Activated naive CD4-positive, alpha-beta T cell treated with anti-CD3 and anti-CD28 coated beads, Interleukin-2, amount 10 ng/mL, durations not matched to agents 7 days and 5 days (primary cell): ENCODE measurements at places on chromosomes 12 and 14.
A peak's percentile ranks its signal among the peaks of the same experiment; 100 is the strongest.

GRCh38 chr14:94702629-94703028 is 67.3 kb downstream of the GSC start:
- no peak for DNase-seq

DNA sequence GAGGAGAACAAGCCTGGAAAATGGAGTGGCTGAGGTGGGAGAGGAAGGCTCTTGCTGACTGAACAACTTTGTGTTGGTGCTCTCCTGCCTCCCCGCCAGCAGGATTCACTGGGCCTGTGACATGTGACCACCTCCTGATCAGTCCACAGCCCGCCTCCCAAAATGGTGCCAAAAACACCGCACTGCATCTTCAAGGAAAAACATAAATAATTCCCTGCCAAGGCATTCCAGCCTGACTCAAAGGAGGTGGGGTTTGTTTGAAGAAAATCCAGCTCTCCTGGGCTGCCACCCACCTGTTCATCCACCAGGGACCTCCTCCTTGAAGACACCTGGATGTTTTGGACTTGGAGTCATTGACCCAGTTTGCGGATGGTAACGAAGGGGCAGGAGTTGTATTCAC is 83.8 kb upstream of the PIWIL1 start:
- no peak for DNase-seq

DNA sequence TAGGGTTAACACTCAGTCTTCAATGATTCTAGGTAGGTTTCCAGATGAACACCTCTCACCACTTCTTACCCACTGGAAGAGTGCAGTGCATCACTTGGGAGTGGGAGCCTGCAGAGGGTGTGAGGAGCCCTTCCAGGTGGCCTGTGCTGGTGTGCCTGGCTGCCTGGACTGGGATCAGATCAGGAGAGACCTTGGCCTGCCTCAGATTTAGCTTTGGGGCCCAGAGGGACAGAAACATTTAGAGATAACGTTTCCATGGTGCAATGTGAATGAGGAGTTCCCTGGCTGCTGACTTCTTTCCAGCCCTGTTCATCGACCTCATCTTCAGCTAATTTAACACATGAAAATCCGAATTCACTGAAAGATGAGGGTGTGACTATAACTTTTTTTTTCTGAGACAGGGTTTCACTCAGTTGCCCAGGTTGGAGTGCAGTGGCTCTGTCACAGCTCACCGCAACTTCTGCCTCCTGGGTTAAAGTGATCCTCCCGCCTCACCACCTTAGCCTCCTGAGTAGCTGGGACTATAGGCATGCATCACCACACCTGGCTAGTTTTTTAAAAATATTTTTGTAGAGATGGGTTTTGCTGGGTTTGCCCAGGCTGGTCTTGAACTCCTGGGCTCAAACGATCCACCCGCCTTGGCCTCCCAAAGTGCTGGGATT is 53.6 kb downstream of the SUSD6 start:
- DNase-seq: no peak

DNA sequence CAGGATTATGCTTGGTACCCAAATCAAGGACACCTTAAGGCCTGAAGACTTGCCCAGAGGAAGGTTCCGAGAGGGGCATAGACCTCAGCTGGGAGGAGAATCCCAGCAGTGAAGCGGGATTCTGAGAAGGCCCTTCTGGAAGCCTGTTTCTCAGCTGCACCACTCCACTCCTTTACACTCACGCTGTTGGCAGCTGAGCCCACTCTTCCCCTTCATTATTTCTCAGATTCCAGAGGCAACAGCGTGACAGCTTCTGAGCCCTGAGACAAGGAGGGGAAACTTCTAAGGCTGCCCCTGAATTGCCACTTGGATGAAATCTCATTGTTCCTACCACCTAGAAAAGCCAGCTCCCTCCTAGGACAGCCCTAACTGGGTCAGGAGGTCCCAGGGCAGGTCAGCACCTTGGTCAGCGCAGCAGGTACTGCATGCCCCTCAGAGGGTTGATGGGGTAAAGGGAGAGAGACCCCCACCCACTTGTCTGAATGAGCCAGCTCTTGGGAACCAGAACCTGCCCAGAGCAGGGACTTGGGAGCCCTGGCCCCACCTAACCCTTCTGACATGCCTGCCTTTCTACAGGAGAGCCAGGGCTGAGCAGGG is 53.9 kb downstream of the ISCA2 start:
- DNase-seq: no peak

DNA sequence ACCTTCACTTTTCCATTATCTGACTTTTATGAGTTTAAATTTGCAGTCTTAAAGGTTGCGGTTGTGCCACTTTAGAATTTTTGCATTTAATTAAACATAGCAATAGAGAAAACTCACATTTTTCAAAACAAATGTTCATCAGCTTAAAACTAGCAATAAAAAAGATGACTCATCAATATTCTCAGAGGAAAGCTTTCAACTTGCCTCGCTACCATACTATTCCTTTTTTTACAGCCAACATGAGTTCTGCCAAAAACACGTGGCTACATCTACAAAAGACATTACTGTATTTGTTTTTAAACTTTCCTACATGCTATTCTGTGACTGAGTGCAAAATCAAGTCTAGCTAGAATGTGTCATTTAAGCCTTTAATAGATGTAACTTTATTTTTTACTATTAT is 497.1 kb downstream of the RPS29 start:
- DNase-seq: no peak

- DNase-seq: no peak
Measured at GRCh38 chr14:36976571-36977023, 195.8 kb downstream of the SLC25A21 start.

DNA sequence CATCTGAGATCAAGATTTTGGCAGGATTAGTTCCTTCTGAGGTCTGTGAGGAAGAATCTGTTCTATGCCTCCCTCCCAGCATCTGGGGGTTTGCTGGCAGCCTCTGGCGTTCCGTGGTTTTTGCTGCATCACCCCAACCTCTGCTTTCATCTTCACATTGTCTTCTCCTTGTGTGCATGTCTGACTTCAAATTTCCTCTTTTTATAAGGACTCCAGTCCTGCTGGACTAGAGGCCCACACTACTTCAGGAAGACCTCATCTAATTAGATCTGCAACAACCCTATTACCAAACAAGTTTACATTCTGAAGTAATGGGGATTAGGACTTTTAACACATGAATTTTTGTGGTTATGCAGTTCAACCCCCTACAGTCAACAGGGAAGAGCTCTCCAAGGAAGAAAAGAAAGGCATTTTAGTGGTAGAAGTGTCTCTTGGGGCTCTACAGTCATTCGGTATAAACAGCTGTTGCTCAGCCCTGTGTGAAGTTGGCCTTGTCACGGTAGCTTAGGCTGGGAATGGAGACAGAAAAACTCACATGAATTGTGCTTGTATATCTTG is 89.7 kb downstream of the CAND1 start:
- no peak for DNase-seq

DNA sequence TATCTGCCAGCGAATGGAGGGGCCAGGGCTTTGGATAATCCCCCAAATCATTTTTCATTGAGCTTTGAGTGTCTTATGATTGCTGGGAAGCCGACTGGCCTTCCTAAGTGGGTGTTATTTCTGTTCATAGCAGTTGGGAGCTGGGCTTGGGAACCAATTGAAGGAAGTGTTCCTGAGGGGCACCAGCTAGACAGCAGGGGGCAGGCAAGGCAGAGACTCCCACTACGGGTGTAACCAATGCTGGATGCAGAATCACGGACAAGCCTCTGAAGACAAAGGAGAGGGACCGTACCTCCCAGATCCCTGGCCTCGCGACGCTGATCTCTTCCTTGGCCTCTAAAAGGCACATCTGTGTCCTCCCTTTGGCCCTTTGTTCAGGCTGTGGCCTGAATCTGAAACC is 149.0 kb upstream of the PRMT8 start:
- DNase-seq: no peak

DNA sequence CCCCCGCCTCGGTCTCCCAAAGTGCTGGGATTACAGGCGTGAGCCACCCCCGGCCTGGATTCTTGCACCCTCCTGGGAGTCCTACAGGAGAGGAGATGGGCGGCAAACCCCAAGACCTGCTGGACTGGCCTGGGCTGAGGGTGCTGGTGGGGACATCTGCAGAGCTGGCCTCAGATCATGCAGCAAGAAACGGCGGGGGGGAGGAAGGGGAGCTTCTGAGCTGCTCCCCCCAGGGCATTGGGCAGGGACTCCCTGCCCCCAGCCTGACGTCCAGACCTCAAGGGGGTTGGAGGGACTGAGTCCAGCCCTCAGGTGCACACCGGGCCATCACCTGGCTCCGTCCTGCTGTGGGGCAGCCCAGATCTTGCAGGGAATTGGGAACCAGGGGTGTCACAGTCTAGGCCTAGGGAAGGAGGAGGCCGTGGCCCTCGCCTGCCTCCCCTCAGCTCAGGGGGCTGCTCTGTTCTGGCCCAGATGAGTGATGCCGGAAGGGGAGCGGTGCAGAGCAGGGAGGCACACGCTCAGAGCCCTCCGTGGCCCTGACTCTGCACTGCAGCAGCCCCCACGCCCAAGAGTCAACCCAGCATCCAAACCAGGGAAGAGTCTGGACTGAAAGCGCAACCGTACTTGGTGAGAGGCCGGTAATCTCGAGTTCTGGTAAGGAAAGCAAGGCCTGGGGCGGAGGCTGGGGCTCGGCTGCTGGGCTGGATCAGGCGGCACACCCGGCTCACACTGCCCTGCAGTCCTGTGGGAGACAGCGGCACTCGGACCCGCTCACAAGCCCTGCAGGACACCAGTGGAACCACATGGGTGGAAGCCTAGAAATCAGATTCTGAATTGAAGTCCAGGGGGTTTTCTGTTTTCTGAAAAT is 8.9 kb upstream of the AMN start:
- DNase-seq: no peak

DNA sequence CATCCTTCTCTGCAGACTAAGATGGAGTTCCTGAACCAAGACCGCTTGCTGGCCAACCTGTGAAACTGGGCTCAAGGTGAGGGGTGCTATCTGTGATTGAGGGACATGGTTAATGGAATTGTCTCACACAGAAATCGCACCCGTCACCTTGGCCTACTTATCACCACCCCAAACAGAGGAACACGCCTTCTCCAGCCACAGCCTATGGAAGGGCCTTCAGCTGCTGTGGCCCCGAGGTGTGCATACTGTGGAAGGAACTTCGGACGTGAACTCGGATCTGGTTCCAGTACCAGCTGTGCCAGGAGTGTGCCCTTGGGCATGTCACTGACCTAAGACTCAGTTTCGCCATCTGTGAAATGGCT is 44.4 kb downstream of the EVL start:
- peak; percentile 17 for DNase-seq

GRCh38 chr14:88933191-88933590 is 108.7 kb downstream of the TTC8 start:
- no peak for DNase-seq

DNA sequence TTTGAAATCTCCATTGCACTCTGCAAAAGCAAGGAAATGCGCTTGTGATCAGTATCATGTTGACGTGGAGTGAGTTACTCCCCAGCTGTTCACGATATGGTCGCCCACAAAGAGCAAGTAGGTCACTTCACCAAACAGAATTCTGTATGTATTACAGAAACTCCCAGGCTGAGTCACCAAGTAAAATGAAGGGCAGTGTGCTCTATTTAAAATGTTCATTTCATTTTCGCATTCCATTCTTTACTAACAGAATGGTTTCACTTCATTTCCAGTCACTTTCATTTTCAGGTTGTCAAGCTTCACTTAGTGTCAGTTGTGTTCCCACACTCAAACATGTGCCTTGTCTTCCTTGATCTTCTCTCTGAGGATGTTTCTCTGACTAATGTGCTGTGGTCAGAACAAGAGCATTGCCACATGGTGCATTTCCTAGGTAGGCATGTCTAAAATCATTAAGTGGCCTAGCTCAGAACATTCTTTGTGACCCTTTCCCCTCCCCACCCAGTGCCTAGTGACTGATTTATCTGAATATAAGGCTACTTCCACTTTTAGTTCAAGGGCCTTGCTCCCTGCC is 391.2 kb downstream of the RAD51B start:
- peak; percentile 57 for DNase-seq

DNA sequence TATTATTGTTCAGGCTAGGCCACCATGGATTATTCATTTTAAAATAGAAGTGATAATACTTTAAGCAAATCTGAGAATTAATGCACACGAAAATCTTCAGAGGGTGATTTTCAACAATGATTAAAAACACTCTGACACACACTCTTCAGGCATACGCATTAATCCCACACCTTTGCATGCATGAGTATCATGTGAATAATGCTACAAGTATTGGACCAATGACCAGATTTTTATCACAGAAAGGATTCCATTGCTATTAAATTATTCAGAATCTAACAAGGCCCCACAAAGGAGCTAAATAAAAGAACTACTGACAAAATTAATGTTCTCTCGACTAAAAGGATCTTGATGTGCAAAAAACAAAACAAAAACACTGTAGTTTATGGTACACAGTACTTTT is 11.1 kb downstream of the EPS8 start:
- DNase-seq: no peak

GRCh38 chr12:39173726-39174125 is 268.3 kb upstream of the CPNE8 start:
- DNase-seq: no peak

- no peak for DNase-seq
Measured at GRCh38 chr14:74414403-74415114, 11.5 kb downstream of the SYNDIG1L start.

- DNase-seq: no peak
Measured at GRCh38 chr14:56874375-56874774, 64.1 kb upstream of the OTX2 start.

GRCh38 chr12:28828318-28828717 is 320.8 kb upstream of the FAR2 start:
- DNase-seq: no peak

- DNase-seq: no peak
Measured at GRCh38 chr14:79605849-79606248, 605.5 kb downstream of the DIO2 start.

GRCh38 chr12:123270214-123271000 is 1.2 kb downstream of the CDK2AP1 start:
- DNase-seq: peak; percentile 31

DNA sequence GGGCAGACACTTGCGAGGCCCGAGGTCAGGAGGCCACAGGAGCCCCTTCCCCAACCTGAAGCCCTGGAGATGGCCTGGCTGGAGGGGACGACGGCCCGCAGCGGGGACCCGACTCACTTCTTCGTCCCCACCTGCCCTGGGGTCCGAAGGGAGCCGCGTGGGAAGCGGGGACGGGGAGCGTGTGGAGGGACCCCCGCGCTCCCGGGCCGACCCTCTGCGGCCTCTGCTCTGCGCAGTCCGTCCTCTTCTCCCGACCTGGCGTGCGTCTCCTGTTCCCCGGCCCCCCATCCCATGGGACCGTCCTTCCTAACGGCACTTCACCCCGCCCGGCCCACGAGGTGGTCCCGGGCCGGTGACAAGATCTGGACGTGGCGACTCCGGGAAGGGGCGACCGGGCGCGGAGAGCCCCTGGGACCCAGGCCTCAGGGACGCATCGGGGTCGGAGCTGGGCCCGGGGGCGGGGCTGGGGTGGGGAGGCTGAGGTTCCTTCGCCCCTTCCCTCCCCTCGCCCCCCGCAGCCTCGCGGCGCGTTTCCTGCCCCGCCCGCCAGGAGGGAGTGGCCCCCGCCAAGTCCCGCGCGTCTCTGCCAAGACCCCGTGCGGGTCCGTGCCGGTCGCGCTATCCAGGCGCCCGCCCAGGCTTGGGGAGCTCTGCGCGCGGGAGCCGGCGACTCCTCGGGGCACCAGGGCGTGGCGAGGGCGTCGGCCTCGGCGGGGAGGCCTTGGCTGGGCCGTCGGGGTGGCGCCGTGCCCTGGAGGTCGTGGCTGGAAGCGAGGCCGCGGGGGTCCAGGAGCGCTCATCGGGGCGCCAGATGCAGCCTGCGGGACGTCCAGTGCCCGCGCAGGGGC is 97.1 kb downstream of the TNFAIP2 start:
- DNase-seq: no peak
